ENCODE measurements at places on chromosomes 7 and 10.

DNA sequence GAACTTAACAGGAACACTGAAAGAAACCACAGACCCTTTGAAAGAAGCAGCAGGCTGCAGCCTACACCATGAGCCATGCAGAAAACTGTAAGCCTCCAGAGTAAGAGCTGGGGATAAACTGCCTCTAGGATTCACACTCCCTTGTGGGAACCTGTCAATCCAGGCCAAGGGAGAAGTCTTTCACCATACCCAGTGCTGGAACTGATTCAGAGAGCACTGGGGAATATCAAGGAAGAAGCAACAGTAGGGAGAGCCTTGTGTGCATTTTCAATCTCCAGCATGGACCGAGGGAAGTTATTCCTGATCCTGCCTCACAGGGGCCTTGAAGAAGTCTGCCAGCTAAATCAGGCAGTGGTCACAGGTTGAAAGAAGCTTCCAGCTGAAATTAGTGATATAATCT lies 282.2 kb downstream of the AGMO start:
- no peak for DNase-seq

GRCh38 chr7:44065431-44066110 lies at the start of gene PGAM2:
PGAM2 (minus strand) TSS chr7:44065567; CDS start chr7:44065529, 38 bp downstream.
- DNase-seq, result peak; percentile 33

DNA sequence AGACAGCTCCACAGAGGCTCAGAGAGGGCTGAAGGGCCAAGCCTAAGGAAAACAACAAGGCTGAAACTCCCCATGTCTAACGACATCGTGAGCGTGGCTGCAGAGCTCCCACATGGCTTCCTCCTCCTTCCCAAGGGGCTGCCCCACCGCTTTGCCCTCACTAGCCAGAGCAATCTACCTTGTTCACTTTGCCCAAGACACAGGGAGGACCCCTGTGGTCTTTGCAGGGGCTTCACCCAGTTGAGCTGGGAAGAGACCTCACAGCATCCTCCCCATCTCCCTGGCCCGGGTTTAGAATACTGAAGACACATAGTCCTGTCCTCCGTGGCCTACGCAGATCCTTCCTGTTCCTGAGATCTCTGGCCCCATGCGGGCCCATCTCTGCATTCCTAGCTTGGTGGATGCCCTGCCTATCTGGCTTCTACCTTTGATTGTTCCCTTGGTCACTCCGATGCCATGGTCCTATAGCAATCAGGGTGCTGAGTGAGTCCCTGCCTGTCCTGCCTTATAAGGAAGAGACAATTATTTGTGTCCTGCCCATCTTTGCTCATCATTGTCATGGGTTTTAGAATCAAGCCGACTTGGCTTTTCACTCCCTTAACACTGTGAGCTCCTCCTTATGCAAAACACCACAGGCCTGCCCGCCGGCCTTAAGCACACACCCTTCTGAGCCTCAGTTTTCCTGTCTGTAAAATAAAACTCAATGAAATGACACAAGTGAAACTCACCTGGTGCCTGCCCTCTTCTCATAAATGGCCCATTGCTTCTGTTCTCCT lies 73.2 kb downstream of the PARP12 start:
- DNase-seq, result no peak

DNA sequence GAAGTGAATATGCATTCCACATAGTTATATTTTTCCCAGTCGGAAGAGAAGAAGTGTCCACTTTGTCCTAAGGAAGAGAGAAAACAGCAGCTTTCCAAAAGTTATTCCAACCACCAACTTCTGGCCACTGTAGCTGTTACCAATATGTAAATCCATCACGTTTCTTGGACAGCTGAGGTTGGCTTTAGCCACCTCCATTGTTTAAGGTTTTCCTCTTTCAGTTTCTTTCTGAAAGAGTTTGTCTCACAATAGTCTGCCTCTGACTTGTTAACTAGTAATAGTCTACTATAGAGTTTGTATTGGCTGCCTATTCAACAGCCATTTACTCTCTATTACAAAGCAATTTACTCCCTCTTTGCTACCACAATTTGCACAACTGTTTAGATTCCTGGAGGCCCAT lies 457.6 kb upstream of the LRRN3 start:
- no peak for DNase-seq

DNA sequence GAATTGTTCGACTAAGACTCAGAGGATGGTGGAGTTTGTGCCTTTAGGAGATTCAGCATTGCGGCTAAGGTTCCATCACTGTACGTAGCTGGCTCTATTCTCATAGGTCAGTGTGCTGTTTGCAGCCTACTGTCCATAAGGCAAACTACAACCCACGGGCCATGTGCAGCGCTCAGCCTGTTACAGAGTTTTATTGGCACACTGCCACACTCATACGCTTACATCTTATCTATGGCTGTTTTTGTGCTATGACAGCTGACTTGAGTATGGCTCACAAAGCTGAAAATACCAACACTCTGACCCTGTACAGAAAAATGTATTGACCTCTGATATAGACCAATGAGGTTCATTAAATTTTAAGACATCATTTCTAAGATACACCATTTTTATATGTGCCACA lies 114.5 kb downstream of the ARID5B start:
- DNase-seq, result no peak

DNA sequence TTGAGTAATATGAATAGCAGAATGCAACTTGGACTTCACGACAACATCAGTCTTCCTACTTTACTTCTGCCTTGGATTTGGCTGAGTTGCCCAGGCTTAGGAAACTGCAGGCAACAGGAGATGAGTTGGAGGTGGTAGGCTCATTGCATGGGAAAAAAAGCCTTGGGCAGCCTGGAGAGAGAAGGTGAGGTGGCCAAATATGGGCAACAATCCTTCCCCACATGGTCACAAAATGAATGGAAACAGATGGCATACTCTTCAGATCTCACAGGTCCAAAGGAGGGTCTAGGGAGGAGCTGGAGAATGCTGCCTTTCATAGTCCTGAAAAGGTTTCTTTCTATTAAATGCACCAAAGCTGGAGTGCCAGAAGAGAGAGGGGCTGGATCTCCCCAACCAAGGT lies 128.6 kb upstream of the AOAH start:
- DNase-seq, result no peak

DNA sequence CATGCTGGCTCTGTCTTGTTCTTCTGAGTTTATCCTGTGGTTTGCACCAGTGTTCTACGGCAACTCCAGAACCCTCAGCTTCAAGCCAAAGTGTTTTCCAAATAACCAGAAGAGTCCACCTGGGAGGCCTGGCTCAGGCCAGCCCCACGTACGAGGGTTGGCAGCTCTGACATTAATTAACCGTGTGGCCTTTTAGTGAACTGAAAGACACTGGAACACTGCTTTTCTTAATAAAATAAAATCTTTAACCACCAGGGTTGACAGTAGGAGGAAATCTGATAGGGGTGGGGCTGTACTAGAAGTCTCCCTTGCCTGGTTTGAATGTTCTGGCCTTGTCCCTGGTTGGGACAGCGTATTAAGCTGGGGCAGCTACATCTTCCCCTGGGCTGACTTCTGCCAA lies 64.9 kb downstream of the SYPL1 start:
- DNase-seq, result no peak

GRCh38 chr10:92689663-92690210 lies at the start of gene HHEX:
HHEX (plus strand) TSS chr10:92689955; CDS start chr10:92689987, 32 bp downstream.
- DNase-seq, result no peak

DNA sequence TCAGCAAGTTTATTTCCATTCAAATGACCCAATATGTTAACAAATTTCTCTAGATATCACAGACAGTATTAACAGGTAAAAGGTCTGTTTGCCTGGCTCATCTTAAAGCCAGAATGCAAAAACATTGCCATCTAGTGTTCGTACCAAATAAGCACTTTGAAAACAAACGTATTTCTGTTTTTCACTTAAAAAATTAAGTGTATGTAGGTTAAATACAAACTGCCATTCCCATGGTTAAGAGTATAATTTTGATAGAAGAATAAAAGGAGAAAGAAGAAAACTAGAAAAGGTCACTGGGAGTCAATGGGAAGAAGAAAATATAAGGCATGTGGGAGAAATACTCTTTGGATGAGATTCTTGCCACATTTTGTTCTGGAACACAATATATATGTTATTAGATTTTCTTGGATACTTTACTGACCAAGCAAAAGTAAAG lies 51.0 kb downstream of the ORC5 start:
- DNase-seq, result no peak

DNA sequence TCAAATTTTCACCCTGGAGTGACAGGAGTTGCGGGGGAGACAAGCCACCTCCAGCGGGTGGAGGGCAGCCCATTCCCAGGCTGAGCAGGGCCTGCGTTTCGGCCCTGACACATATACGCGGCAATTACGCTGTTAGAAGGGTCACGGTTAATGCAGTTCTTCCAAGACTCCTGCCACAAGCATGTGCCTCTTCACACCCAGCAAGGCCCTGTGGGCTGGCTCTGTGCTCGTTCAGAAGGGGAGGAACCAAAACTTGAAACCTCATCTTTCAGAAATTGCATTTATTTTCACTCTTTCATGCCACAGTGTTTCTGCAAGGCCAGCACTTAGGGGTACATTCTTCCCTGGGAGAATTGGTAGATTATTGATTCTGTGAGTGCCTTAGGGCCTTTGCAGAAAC lies 24.7 kb downstream of the LRMDA start:
- DNase-seq, result no peak

GRCh38 chr7:145152589-145152988 lies 316.7 kb upstream of the TPK1 start:
- DNase-seq, result no peak

DNA sequence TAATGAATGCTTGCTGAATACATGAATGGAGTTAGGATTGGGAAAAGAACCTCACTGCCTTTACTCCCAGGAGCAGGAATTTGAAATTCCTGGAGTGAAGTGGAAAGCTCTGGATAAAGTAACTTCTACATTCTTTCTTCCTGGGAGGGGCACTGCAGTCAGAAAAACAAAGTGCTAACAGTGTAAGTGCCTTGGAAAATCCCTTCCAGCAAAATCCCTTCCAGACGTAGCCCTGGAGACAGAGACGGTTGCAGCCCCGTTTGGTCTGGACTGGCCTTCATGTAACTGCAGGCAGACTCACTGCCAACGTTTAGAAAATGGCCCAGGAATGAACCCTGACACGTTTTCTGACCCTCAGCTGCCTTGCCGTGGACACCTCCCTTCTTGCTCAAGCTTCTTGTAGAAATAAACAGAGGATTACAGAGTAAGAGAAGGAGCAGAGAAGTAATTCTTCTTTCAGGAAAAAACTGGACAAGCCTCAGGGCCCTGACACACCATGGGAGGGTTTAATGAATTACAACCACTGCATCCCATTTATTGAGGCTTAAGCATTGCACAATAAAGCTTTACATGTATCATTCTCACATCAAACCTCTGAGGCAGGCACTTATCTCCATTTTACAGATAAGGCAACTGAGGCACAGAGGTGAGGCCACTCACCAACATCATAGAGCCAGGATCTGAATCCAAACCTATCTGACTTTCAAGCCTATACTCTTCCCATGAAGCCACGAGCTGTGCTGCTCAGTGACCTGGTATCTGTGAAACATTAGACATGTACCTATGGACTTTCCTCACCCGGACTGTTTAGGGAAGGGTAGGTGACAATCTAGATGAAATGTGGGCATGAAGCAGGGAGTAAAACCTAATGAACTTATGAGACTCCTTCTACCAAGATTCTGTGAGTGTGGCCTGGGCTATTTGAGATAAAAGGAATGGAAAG lies 7.8 kb downstream of the ITPRIP start:
- DNase-seq, result no peak

DNA sequence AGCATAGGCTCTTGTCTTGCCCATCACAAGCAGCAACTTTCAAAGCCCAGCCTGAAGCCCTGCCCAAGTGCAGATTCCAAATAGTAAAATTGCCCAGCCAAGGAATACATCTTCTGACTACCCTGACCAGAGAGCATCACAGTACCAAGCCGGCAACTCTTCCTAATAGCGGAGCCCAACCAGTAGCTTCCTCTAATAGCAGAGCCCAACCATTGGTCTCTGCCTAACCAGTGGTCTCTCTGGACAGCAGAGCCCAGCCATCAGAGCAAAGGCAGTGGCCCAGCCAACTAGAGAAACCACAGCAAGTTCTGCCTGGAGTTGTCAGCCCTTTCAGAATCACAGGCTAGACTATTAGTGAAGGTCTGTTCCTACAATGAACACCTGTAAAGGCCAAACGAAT lies 285.6 kb downstream of the HGF start:
- peak; percentile 39 for DNase-seq

DNA sequence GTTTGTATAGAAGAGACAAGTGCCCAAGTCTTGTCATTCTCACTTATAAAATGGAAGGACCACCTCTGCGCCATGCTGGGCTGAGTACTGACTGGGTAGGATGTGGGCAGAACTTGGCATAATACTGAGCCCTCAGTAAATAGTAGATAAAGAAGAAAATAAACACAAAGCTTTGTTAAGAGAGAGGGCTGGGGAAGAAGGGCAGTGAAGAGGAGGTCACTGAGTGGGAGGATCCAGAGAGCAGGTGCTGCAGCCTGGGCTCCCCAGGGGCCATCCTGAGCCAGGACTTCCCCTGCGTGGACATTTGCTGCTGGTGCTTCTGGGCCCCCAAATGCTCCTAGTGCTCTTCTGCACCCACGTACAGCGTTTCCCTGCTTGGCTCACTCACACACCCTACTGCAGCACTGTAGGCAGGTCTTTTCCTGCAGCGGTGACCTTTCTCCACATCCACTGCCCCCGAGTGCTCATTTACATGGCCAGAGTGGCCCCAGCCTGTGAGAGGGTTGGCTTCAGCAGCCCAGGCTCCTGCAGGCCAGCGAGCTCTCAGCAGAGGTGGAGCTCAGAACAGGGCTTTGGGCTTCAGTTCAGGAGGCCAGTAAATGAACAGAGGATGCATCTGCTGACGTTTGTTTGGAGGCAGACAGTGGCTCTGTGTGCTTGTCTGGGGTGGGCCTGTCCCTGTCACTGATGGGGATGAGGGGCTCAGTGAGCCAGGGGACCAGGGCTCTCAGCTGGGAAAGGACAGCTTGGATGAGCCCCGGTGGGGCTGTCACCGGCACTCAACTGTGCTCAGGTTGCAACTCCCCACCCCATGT lies 164.6 kb downstream of the ADARB2 start:
- no peak for DNase-seq

DNA sequence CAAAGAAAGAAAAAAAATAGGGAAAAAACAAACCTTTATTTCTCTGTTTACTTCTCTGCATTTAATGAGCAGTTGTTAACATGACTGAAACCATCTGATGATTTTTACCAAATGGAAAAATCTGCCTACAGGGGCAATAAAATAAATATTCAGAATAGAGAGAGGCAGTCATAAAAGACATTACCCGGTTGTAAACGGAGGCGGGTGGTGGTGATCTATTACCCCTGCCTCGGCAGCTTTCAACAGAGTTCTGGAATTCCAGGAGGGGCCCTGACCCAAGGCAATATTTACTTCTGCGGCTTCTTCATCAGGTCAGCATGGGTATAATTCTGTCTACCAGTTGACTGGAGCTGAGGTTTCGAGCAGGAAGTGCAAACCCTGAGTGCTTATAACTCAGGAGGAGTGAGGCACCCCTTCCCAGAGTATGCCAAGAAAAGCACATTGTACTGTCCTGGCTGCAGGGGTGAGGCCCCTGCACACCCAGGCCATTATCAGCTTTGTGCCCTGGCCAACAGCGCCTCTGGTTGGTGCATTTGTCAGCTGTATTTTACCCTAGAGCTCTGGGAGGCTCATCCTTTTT lies 8.2 kb upstream of the CXCL12 start:
- DNase-seq, result no peak

- peak; percentile 17 for DNase-seq
Measured at GRCh38 chr7:149624006-149624405, 126.4 kb upstream of the ZNF746 start.
